Chondrocyte (in vitro differentiated cells): ENCODE measurements at places on chromosomes 4 and X. TPM values are rescaled to one million over a fixed set of nuclear protein-coding genes. Genes with fewer than 3 reads are reported as not detected.
A peak's percentile ranks its signal among the peaks of the same experiment; 100 is the strongest.

The IL2 gene
- total RNA-seq, result not detected in 3 replicates

GRCh38 chrX:43949669-43950068, 23.5 kb downstream of the NDP start:
- no peak for DNase-seq

- peak; percentile 85 for DNase-seq
Measured at GRCh38 chr4:794900-795725, 30.8 kb downstream of the CPLX1 start.

DNA sequence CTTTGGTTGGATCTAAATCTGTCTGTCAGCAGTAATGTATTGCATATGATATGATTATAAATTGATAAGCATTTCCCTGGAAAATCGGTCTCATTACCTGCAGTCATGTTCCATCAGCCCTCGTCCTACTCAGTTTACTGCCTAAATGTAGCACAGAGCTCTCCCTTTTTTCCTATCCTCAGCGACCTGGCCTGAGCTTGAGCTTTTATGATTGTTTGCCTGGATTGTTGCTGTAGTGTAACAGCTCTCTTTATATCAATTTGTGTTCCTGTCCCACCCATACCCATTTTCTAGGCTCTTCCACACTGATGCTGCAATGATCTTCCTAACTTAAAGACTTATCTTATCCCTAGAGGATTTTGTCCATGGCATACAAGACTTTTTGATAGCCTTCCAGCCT, 95.7 kb downstream of the FRAS1 start:
- no peak for DNase-seq
